ENCODE measurements at places on chromosomes 7 and 10. TPM values are rescaled to one million over a fixed set of nuclear protein-coding genes. Genes with fewer than 3 reads are reported as not detected.

DNA sequence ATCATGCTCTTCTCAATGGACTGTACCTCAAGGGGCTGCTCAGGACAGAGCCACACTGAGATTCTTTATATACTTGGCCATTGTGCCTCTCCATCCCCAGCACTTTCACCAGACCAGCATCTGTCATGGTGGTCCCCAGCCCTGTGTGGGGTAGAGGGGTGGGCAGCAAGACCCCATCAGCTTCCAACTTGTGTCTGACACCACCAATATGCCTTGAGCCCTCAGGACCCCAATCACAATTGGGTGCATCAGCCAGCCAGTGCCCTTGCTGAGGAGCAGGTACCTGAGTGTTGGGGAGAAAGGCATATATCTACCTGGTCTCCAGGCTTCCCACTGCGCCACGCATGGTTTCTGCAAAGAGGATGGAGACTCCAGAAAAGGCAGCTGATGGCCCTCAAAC lies 56.3 kb downstream of the GRID1 start:
- H3K27me3 ChIP-seq = no peaks in the 10 kb centered on the region
- H3K4me3 ChIP-seq = no peak overlapping the region
- no peaks in the 10 kb centered on the region for H3K4me1 ChIP-seq
- no peak overlapping the region for H3K27ac ChIP-seq
- DNase-seq = no peak
- no peaks in the 10 kb centered on the region for H3K36me3 ChIP-seq

DNA sequence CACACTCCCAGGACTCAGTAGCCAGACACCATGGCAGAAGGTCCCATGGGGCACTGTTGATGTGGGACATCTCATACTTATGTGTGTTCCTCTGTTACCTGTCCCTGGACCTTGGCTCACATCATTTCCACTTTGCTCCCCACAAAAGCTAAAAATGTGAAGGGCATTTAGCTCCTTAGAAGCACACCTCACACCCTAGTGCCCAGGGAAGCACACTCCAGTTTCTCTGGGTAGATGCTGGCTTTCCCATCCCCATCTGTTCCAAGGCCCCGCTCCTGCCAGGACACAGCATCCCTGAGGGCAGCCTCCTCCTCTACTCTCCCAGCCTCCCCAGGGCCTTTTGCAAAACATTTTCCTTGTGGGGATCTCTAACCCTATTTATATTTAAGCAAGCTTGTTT lies 572.4 kb upstream of the MGMT start:
- no peaks in the 10 kb centered on the region for H3K4me1 ChIP-seq
- H3K27me3 ChIP-seq = no peaks in the 10 kb centered on the region

DNA sequence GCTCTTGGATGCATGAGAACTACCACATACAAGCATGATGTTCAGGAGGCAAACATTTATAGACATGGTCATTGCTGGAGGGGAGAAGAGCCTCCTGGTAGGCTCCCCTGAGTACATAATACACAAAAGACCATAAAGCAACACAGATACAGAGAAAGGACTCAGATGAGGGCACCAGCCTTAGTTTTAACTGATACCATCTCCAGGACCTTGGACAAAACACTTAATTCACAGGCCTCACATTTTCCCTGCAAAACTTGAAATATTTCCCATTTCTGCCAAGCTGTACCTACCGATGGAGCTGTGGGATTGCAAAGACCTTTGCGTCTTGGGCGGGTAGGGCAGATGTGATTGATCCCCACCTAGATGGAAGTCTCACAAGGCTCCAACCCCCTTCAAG lies 16.7 kb upstream of the ZNF488 start:
- H3K27me3 ChIP-seq = no peaks in the 10 kb centered on the region
- DNase-seq = no peak
- no peaks in the 10 kb centered on the region for H3K4me1 ChIP-seq
- no peaks in the 10 kb centered on the region for H3K36me3 ChIP-seq
- no peak overlapping the region for H3K4me3 ChIP-seq
- H3K27ac ChIP-seq = no peak overlapping the region

- no peaks in the 10 kb centered on the region for H3K4me1 ChIP-seq
- DNase-seq = no peak
- H3K27me3 ChIP-seq = no peaks in the 10 kb centered on the region
- H3K27ac ChIP-seq = no peak overlapping the region
Observed at GRCh38 chr7:105480931-105481330, 41.1 kb downstream of the PUS7 start.

DNA sequence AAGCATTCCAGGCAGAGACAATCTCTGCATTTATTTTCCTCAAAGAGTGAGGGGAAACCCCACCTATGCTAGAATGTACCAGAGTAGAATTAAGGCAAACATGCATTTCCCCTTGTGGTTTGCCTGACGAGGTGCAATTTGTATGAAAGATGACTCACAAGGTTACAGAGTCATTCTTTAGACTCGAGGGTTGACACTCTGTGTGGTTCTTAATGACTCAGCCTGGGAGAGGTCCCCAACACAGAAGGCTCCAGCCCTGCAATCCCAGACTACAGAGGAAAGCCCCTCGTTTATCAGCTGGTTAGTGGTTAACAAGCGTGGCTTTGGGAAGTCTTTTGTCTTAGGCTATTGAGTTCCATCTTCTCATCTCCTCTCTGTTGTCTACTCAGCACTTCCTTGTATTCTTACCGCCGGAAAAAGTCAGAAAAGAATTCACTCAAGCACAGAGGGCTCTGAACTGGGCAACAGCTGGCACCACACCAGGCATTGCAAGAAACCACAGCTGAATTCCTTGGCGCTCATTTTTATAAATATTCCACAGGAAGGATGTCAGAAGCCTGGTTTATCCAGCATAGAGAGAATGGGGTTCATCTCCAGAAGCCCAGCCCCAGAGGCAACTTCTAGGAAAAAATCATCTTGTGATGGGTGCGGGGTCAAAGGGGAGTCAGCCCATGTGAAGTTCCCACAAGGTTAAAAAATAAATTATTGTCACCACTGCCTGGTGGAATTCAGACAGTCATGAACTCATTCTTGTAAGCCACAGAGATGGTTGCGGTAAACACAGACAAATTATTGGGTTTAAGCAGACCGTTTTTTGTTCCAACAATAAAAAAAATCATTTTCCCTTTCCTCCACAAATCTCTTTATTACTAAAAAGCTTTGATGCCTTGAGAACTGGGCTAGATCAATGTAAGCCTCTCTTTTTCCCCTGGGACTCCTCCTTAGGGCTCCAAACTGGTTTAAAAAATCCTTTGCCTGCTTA lies 24.5 kb upstream of the SVIL start:
- DNase-seq = peak; percentile 64
- H3K4me1 ChIP-seq = peaks cover 12% of the 10 kb centered on the region
- H3K27me3 ChIP-seq = no peaks in the 10 kb centered on the region
- no peak overlapping the region for H3K4me3 ChIP-seq
- H3K27ac ChIP-seq = peak overlapping the region; percentile 82
- H3K36me3 ChIP-seq = no peaks in the 10 kb centered on the region

- no peaks in the 10 kb centered on the region for H3K27me3 ChIP-seq
- H3K27ac ChIP-seq = peak overlapping the region; percentile 33
- H3K36me3 ChIP-seq = no peaks in the 10 kb centered on the region
- DNase-seq = no peak
Observed at GRCh38 chr10:35959252-35959651, 317.2 kb upstream of the FZD8 start.

Gene MTERF1
- 23.8 TPM for total RNA-seq
